ENCODE measurements at places on chromosomes 2 and 18.

DNA sequence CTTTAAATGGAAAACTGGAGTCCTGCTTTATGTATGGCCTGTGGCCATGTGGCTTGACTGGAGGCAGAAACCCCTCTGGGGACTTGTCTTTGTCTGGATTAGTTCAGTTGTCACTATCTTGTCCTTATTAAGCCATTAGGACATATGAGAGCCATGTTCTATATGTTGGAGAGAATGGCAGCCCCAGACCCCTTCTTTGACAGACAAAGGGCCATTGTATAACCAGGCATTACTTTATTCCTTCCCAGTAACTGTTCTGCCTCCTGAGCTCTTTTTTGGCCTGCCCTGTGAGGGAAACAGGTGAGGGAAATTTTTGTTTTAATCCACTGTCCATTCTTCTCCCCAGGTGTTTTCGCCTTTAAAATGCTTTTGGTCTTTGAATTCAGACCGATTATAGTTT, 43.3 kb downstream of the FSHR start:
- no peak for DNase-seq

DNA sequence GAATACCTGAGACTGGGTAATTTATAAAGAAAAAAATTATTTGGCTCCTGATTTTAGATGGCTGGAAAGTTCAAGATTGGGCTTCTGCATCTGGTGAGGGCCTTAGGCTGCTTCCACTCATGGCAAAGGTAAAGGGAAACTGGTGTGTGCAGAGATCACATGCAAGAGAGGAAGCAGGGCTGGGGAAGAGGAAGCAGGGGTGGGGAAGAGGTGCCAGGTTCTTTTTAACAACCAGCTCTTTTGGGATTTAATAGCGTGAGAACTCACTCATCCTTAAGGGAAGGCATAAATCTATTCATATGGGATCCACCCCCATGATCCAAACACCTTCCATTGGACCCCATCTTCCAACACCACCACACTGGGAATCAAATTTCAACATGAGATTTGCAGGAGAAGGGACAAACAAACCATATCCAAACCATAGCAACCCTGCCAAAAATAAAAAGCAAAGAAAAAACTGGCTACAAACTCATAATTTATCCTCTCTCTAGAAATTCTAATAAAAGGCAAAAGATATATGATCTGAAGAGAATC, 30.4 kb downstream of the PRKRA start:
- no peak for DNase-seq

- DNase-seq: no peak
These were observed 25.4 kb upstream of the DTNB start for GRCh38 chr2:25698752-25699151.

DNA sequence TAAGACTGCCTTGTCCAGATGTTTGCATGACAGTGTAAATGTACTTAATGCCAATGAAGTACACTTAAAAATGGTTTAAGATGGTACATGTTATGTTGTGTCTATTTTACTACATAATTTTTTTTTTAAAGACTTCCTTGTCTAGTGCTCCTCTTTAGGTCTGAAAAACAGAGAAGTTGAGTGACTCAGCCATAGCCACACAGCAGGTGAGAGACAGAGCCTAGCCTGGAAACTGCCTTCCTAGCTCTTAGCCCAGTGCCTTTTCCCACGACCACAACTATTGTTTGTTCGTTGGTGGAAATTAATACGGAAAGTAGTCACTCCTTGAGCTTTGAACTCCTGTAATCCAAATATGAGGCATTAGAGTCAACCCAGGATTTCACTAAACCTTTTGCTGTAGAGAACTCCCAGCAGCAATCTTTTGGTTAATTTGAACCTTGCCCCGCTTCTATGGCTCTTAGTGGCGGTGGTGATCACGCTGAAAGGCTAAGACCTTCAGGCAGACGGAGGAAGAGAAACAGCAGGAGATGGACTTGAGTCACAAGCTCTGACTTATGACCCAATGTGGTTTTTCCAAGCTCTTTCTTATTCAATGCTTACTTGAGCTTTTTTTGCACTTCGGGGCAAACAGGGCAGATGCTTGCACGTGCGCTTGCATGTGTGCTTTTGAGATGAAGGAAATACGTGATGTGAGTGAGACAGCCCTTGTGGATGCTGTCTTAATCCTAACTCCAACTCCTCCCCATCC, 21.2 kb downstream of the TRIB2 start:
- no peak for DNase-seq

- no peak for DNase-seq
These were observed 728 bp upstream of the C18orf63 start for GRCh38 chr18:74314759-74315463.

DNA sequence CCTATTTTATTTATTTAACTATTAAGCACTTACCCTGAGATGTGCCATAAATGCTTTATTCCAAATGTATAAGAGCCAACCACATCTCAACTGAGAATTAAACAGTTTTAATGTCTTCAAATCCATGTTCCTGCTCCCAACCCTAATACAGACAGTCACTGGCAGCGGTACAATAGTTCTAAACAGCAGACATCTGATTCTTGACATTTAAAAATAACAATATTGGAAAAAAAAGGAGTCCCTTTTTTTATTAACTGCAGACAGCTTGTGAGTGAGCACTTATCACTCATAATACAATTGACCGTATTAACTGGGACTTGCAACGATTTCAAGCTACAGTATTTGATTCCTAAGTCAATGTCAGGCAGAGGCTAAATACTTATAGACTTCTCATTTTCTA, 424.6 kb downstream of the TGIF1 start:
- no peak for DNase-seq

DNA sequence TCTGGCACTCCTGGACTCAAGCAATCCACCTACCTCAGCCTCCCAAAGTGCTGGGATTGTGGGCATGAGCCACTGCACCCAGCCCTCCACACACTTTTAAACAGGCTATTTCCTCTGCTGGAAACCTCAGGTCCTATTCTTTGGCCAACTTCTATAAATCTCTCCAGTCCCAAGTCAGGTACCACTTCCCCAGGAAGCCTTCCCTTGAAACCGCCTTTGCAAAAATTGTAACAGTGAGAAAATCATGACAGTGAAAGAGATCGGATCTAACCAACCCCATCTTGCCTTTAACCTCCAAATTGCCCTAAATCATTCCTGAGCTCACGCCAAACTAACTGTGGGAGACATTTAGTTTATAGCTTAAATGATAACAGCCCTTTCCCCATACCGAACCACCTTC, 67.3 kb upstream of the CABLES1 start:
- DNase-seq: no peak

DNA sequence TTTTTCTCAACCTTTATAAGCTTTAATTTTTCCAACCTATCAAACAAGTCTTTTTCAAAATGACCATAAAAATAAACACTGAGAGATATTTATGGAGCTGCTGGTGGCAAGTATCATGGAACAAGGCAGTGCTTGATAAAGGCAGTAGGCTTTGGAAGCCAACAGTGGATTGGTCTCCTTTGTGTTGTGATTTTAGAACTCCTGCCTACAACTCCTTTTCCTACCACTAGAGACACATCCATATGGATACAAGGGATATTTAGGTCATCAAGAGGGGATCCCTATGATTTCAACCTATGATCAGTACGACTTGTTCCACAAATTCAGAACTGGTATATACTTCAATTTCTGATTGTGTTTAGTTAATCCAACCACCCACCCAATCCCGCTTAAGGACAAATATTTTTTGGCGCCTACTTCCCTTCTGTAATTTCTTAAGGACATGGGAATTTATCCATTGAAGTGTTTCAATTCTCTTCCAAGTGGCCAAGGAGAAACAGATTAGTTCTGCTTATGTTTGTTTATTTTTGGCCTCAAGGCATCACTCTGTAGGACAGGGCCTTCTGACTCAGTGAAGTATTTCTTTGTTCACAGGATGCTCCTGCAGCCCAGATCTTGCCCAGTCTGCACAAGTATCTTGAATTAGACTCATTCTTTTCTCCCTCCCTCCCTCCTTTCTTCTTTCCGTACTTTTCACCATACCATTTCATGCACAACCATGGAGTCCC, 2119.6 kb upstream of the PIK3C3 start:
- no peak for DNase-seq

DNA sequence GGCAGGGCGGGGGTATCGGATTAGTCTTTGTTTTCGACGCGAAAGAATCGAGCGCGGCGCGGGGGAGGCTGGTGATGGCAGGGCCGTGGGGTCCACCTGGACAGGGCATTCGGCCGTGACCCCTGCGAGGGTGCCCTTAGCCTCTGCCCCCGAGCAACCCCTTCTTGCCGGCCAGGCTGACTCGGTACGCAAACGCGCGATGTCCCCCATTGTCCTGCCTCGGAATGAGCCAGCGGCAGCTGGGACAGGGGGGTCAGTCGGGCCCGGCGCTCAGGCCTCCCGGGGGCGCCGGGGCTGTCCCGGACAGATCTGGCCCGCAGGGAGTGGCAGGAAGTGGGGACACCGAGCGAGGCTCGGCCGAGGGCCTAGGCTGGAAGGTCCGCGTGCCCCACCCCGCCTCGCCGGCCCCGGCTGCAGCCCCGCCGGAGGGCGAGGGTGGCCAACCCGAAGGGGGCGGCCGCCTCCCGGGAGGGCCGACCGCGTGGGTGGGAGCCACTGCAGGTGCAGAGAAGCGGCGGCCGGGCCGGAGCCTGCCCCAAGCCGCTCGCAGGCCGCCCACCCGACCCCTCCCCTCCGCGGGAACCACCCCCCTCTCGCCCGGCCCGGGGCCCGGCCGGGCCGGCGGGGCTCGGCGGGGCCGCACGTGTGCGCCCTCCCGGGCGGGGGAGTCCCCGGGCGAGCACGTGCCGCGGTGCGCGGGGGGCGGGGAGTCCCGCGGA, at the start of gene TET3:
Gene TET3, plus strand, starts transcription at position 708 of the 719 bp plus-strand sequence. CDS start 1,494 bp downstream, outside the sequence.
- DNase-seq: peak; percentile 60

GRCh38 chr2:177519534-177520115, 127.1 kb downstream of the AGPS start:
- no peak for DNase-seq

DNA sequence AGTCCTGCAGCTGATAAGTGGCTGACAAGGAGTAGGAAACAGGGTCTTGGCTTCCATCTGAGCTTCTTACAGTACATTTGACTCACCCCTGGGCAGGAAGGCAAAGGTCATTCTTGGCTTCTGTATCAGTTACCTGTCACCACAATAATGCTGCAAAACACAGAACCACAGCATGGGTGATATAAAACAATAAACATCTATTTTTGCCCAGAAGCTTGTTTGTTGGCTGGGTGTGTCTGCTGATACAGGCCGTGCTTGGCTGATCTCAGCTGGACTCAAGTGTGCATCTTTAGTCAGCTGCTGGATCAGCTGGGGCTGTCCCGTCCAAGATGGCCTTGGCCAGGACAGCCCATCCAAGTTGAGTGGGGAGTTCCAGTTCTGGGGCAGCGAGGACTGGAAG, 34.7 kb downstream of the ONECUT2 start:
- no peak for DNase-seq

DNA sequence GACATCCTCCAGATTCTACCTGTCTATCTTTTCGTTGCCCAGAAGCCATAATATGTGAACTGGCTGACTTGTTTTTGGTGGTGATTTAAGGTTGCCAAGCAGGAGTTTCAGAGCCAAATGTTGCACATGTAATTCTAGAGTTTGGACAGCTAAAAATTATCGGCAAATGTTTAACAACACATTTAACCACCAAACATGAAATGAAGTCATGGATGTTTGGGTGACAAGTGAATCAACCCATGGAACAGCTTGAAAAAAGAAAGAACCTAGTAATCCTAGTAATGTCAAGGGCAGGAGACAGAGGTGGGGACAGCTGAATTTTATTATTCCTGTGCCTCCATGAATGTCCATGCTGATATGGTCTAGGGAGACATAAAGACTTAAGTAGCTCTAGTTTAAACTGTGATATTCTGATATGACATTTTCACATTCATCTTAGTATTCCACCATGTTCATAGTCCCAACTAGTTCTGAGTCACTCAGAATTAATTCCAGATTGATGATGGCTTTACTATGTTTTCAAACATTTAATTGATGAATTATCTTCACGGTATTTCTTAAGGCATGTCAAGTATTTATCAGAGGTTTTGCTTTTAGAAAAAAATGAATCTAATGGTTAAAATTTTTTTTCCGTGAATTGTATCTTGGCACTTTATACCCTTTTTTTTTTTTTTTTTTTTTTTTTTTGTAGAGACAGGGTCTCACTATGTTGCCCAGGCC, 101.7 kb downstream of the SOCS6 start:
- DNase-seq: no peak

DNA sequence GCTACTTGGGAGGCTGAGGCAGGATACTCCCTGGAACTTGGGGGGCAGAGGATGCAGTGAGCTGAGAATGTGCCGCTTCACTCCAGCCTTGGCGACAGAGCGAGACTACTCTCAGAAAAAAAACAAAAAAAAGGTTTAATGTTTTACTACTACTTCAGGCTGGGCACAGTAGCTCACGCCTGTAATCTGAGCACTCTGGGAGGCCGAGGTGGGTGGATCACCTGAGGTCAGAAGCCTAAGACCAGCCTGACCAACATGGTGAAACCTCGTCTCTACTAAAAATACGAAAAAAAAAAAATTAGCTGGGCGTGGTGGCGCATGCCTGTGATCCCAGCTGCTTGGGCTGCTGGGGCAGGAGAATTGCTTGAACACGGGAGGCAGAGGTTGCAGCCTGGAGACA, 75.7 kb upstream of the ATIC start:
- DNase-seq: no peak

DNA sequence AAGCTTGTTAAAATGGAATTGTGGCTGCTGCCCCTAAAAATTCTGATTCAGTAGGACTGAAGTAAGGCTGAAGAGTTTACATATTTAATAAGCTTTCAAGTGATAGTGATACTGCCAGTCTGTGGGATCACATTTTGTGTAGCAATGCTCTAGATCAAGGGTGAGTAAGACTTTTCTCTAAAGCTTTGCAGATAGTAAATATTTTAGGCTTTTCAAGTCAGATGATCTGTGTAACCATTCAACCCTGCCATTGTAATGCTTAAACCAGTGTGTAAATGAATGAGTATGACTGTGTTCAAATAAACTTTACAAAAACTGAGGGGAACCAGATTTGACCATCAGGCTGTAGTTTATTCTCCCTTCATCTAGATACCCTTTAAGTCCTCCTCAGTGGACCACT, 92.7 kb downstream of the PIK3C3 start:
- DNase-seq: no peak

DNA sequence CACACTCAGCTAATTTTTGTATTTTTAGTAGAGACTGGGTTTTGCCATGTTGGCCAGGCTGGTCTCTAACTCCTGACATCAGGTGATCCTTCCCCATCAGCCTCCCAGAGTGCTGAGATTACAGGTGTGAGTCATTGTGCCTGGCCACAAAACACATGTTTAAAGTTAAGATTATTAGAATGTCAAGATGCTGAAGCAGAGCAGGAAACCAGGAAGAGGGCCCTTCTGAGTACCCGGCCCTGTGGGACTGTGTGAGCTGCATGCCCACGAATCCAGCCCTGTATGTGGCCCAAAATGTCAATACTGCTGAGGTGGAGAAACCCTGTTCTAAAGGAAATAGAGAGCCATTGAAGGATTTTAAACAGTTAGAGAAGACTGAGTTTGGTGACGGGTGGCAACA, 31.0 kb upstream of the REV1 start:
- no peak for DNase-seq

GRCh38 chr2:67399144-67399543, 2.0 kb downstream of the ETAA1 start:
- no peak for DNase-seq

- no peak for DNase-seq
These were observed 46.9 kb upstream of the LAMA1 start for GRCh38 chr18:7164323-7165004.

- DNase-seq: no peak
These were observed 405.7 kb downstream of the FBXO15 start for GRCh38 chr18:73741946-73742345.

All from activated CD4-positive, alpha-beta T cell treated with anti-CD3 and anti-CD28 coated beads, Interleukin-2, amount 50 U/mL, for 48 hours (primary cell).